CD4-positive, alpha-beta T cell treated with Interleukin-10 for 1 hour (primary cell): ENCODE measurements at places on chromosomes 16 and 17.

- DNase-seq = no peak
These were observed 2.8 kb downstream of the ACE start for GRCh38 chr17:63479495-63480184.

DNA sequence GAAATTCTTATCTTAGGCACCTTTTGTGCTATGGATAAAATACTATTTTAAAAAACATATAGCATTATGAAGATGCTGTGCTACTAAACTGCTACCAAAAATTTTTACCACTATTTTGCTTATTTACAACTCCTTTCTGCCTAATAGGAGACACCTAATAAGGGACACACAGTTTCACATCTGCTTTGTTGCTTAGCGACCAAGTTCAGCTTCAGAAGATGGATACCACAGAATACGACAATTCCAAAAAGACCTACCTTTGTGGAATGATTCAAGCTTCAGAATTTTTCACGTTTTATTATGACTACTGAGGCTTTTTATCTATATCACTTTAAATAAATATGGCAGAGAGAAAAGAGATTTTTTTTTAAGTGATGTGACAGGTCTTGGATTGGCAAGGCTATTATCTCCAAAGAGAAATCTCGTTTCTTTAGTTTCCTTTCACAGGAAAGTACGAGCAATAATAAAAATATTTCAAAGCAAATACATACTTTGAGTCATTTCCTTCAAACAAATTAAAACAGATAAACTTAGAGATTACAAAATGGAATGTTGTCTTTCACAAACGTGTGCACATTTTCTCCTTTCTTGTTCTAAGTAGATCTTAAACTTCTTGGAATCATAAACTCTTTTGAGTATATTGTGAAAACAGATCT, 35.4 kb downstream of the SPAG9 start:
- DNase-seq = no peak

- no peak for DNase-seq
These were observed 28.7 kb downstream of the IFT140 start for GRCh38 chr16:1583180-1583579.

DNA sequence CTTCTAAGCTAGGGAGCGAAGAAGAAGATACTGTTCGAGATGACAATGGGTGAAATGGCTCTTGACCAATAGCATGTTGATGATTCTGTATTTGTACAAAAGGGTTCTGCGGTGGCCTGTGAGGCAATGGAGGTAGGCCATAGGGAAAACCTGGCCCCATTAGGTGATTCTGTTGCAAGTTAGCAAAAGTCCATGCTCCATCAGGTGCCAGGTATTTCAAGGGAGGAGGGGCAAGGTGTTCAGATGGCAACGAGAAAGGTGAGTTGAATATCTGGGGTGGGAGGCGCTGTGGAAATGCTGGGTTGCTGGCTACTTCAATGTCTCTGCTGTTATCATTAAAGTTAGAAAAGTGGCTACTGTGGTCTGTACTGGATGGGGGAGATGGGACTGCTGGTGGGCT, 62.8 kb downstream of the CACNG1 start:
- DNase-seq = no peak

- no peak for DNase-seq
These were observed 14.0 kb downstream of the CARD14 start for GRCh38 chr17:80183581-80184422.

DNA sequence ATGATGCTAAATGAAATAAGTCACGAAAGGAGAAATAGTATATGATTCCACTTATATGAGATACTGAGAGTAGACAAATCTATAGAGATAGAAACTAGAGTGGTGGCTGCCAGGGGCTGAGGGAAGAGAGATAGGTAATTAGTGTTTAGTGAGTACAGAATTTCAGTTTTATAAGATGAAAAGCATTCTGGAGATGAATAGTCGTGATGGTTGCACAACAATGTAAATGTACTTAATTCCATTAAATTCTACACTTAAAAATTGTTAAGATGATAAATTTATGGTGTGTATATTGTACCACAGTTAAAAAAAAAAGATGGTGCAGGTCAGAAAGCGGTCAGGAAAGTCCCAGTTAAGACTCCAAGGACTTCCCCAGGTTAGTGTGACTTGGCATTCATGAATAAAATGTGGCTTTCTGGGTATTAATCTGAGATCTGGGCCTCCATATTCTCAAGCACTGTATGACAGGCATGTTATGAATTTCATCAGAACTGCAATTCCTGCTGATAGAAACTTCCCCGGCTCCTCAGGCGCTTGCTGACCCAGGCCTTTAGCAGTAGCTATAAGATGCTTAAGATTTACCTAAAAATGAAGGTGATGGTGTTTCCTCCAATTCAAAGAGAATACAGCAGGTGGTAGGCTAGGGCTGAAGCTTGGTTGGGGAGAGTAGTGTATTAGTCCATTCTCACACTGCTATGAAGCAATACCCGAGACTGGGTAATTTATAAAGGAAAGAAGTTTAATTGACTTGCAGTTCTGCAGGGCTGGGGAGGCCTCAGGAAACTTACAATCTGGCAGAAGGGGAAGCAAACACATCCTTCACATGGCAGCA, 115.3 kb upstream of the SOX9 start:
- DNase-seq = no peak

GRCh38 chr16:1525871-1526607, 7.4 kb upstream of the TMEM204 start:
- DNase-seq = peak; percentile 44

DNA sequence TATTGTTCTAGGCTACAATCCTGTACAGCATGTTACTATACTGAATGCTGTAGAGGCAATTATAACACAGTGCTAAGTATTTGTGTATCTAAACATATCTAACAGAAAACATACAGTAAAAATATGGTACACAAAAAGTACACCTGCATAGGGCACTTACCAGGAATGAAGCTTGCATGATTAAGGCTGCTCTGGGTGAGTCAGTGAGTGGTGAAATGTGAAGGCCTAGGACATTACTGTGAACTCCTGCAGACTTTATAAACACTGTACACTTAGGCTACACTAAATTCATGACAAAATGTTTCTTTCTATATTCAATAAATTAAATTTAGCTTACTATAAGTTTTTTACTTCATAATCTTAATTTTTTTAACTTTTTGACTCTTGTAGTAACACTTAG, 37.1 kb downstream of the AMFR start:
- DNase-seq = no peak

- no peak for DNase-seq
These were observed 77.5 kb upstream of the CHMP6 start for GRCh38 chr17:80913928-80914821.

- DNase-seq = no peak
These were observed 929 bp downstream of the SLC25A11 start for GRCh38 chr17:4938688-4939545.

DNA sequence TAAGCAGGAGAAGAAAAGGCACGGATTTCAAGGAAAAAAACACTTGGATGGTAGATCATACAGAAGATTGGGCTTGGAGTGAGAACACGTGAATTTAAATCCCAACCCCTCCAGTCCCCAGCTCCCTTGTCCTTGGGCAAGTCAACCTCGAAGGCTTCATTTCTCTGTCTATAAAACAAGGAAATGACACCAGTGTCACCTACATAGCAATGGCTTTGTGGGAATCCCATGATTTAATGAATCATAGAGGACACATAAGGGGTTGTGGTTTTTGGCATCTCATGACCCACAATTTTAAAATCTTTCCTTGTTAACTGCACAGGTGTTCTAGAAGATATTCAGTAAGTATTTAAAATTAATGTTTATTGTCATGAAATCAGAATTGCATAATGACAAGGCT, 8.2 kb upstream of the CCL2 start:
- DNase-seq = no peak

DNA sequence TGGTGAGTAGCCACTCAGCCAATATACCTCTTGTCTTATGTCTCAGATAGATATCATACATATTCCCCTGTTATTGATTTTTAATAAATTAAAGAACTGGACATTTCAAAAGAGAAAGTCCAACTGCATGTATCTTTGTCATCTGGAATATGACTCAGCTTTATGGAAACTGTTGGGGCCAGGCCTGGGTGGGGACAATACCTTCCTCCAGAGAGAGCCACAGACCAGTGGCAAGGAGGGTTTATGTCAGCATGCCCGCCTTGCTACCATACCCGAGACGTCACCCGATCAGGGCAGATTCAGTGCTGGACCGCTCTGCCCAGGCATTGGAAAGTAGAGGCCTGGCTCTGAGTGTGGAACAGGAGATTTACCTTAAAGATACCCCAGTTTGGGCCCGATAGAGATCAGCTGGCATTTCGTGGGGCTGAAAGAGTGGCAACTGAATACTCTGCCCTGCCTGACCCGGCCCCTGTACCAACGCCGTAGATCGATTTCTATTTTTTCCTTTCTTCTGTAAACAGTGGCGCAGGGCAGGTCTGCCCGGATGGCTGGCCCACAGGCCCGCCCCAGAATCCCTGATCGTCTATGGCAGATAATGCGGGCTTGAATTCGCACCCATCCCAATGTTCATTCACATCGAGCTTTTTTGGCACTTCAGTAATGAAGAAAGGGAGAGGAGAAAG, 158.6 kb downstream of the SALL1 start:
- DNase-seq = no peak

DNA sequence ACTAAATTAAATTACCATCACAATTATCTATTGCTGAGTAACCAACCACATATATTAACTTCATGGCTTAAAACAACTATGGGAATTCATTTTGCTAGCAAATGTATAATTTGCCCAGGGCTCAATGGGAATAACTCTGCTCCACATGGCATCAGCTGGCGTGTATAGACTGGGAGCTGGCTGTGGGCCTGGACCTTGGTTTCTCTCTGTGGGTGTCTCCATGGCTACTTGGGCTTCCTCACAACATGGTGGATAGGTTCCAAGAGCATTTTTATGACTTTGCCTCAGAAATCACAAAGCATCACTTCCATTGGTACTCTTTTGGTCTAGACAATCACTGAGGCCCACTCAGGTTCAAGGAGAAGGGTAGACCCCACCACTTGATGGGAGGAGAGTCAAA, 144.9 kb downstream of the SOCS1 start:
- DNase-seq = no peak

DNA sequence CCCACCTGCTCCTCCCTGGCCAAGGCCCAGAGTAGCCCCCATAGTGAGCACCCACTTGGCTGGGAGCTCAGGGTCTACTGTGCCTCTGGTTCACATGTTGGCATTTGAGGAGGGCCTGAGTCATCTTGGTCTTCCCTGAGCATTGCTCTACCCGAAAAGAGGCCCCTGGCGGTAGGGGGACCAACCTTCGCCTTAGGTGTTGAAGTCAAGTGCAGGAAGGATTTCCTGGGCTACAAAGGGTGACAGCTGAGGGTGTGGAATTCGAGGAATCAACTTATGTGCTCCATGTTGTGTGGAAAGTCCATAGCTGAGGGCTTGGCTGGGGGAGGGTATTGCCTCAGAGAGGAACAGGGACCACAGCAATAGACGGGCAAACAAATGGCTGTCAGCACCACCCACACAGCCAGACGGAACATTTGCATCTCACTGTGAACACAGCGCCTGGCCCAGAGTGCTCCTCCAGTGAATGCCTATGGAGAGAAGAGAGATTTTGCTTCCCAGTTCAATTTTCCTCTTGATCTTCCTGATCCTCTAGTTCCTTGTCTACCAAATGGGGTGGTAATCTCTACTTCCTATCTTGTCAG, 35.6 kb upstream of the NGFR start:
- DNase-seq = no peak

GRCh38 chr16:88606148-88606757, 32.1 kb upstream of the IL17C start:
- DNase-seq = no peak

GRCh38 chr17:4610162-4610561, 25.8 kb downstream of the SMTNL2 start:
- no peak for DNase-seq

- DNase-seq = no peak
These were observed at the start of gene PMP22 for GRCh38 chr17:15265131-15265530. Gene PMP22 (minus strand): TSS chr17:15265326. CDS start chr17:15260727, 4,599 bp downstream.

DNA sequence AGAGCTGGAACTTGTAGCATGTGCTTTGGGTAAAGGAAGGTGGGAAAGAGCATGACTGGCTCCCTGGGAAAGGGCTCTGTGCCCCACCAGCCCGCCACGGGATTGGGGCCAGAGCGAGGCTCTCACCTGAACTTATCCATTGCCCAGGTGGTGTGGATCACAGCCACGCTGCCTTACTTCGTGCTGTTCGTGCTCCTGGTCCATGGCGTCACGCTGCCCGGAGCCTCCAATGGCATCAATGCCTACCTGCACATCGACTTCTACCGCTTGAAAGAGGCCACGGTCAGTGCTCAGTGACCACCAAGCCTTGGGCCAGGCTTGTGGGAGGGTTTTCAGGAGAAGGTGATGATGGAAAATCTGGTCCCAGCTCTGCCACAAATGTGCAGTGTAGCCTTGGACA, 36.0 kb downstream of the SLC6A2 start:
- DNase-seq = no peak

DNA sequence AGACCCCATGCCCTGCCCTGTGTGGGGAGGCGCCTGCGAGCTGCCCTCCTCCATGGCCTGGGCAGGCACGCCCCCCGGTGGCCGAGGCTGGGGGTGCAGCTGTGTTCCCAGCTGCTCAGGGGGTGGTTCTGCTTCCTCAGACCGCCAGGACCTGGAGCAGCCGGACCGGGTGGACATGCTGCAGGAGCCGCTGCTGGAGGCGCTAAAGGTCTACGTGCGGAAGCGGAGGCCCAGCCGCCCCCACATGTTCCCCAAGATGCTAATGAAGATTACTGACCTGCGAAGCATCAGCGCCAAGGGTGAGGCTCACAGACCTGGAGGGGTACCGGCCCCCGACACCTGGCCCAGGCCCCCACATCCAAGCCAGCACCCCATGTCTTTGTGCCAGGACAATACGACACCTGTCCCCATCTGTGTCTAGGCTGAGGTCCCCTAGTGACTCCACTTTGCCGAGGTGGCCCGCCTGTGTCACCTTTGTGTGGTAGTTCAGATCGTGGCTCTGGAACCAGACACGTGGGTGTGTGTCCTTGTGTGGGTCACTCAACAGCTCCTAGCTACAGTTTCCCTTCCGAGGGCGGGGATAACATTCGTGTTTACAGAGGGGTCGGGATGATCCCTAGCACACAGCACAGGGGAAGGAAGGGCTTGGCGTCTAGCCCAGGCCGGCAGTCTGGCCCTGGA, 9.3 kb downstream of the GJD3 start:
- peak; percentile 80 for DNase-seq

DNA sequence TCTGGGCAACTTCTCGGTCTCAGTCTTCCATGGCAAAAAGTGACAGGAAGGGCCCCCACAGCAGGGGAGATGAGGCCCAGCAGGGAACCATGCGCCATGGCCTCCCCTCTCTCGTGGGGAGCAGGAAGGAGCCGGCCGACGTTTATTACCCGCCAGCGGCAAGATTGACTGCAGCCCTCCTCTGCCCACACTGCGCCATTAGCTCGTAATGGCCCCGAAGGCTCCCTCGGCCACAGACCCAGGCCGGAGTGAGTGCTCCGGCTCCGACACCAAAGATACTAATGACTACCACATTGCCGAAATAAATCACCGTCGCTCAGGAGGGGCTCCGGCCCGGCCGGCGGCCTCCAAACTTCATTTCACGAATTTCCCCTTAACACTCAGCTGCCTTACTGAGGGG, 226.9 kb downstream of the C16orf78 start:
- no peak for DNase-seq
